ENCODE measurements at places on chromosomes 13 and 19. TPM values are rescaled to one million over a fixed set of nuclear protein-coding genes. Genes with fewer than 3 reads are reported as not detected.

- no peak for DNase-seq
Measured at GRCh38 chr13:21347753-21348318, 111.3 kb downstream of the ZDHHC20 start.

DNA sequence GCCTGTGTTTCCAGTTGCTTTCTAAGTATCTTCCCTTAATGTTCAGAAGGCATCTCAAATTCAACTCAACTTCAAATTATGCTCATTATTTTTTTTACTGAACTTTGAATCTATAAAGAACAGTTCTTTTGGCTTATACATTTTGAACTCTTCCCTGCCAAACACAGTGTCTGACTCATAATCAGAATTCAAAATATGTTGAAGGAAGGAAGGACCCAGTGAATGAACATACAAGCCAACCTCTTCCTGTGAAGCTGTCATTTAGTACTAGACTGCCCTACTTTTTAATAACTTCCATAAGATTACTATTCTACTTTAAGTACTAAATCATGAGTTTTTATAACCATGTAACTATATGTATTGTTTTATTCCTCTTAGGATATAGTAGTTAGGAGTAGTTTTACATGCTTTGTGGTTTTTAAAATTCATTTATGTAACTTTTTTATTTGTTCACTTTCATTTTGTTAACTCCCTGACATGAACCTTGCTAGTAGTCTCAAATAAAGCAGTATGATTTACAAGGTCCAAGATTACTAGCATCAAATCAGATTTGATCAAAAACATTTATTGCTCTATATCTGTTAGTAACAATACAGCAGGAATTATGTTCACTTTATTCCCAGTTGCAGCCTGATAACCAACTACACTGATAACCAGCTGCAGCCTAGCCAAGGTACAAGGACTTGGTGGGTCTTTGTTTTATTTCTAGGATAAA lies 6.4 kb downstream of the NUDT15 start:
- DNase-seq: no peak

DNA sequence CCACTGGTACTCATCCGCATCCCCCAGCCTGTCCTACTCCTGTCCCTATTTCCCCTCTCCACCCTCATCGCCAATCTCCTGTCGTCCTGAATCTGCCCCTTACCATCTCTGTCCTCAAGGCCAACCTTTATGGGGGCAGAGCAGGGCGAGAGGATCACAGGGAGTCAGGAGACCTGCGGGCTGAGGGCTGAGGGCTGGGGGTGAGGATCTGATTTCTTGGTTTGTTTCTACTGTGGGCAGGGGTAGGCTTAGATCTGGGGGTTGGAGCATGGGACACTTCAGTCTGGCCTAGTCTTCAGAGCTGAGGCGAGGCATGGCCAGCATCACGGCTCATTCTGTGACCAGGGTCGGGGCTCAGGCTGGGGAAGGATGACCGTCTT lies 16.5 kb upstream of the ERCC1 start:
- DNase-seq: no peak

- DNase-seq: no peak
Measured at GRCh38 chr13:30141775-30142485, 165.4 kb downstream of the KATNAL1 start.

GRCh38 chr19:41735071-41735600 lies 20.2 kb upstream of the CEACAM6 start:
- DNase-seq: no peak

- DNase-seq: no peak
Measured at GRCh38 chr19:14442891-14443631, 10.0 kb downstream of the PKN1 start.

DNA sequence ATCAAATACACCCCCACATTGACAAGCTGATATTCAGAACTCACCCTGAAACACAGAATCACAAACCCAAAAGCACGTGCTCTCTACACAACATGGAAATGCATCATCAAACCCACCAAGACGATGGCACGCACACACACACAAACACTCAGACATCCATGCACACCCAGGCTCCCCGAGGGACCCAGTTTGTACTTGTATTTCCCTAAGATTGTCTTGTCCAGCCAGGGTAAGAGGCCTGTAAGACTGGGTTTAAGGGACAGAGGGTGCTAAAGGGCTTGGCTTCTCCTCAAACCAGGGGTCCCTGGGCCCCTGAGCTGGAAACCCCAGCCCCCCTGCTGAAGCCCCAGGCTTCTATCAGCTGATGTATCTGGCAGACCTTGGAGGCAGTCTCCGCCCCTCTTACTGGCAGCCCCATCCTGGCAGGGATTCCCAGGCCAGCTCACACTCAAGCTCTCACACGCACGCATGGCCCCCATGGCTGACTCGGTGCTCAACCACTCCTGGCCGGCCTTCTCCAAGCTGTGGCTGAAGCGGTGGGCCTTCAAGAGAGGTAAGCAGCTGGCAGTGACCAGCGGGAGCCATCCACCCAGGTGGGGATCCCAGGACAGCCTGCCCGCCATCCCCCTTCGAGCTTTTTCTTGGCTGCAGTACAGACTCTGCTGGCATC lies 6.5 kb downstream of the ARHGEF18 start:
- DNase-seq: no peak

DNA sequence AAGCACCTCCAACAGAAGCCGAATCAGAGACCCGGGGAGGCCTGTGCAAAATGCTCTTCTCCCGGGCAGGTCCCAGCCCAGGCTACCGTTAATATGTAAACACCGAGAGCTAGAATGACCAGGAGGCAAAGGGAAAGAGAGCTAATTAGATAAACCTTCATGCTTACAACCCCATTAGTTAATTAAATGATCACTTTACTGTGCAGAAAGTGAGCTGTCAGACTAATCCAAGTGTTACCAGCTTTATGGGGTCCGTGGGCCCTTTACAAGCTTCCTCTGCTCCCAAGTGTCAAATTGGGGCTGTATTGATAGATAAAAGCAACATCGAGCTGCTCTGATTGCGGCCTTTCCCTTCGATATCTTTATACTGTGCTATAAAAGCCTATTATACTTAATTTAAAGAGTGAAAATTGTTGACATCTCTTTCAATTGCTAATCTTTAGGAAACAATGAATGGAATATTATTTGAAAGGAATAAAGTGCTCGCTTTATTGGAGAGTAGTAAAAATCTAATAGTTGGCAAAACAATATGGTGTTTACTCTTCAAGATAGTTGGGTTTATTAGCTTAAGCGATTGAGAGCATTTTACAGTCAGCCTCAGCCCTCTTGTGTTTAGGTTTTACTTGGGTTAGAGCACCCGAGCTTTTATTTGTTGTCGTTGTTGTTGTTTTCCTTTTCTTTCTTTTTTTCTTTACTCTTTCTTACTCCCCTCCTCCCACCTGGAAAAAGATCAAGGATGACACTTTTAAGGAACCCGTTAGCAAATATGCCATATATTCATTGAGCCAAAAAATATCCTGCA lies 189.3 kb upstream of the GPR12 start:
- no peak for DNase-seq

The COX7A1 gene
- total RNA-seq: 6.5 TPM

DNA sequence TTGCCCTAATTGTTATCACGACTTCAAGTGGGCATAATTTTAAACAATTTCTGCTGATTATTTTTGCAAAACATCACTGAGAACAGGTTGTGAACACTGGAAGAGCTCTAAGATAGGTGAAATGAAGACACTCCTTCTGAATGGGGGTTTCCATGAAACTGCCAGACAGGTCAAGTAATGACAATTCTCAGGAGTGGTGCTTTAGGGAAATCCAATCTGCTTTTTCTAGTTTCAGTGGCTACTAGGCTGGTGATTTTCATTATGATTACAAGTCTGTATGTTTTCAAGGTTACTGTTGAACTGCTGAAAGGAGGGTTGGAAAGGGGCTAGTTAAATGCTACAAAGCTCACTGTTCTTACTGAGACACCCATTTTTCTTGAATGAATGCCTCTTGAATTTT lies 1724.2 kb downstream of the PCDH9 start:
- DNase-seq: no peak

- DNase-seq: no peak
Measured at GRCh38 chr13:99288089-99288488, 19.1 kb downstream of the GPR183 start.

DNA sequence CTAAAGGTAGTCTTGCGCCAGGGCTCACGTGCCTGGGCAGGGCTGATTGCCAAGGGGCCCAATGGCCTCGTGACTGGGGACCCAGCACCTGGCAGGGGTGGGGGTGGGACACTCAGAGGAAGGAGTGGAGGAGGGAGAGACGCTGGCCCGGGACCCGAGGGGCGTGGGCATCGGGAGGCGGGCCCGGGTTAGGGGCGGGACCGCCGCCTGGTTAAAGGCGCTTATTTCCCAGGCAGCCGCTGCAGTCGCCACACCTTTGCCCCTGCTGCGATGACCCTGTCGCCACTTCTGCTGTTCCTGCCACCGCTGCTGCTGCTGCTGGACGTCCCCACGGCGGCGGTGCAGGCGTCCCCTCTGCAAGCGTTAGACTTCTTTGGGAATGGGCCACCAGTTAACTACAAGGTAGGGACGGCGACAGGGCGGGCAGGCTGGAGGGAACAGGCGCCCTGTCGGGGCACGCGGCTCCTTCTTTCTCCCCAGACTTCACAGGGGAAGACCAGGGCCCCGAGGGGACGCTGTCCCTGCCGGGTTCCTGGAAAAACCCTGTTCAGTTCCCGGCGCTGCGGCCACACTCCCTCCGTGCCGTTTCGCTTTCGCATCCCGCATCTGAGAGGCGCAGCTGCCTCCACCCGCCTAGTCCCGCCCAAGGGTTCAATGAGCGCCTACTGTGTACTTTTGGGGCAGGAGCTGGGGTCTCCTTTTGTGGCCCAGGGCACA lies at the start of gene IFI30:
Gene IFI30 (plus strand): TSS at position 242 of the 717 bp plus-strand sequence. CDS start 29 bp downstream, at position 271.
- DNase-seq: peak; percentile 65

GRCh38 chr19:46192992-46193650 lies 36.4 kb upstream of the IGFL1 start:
- peak; percentile 83 for DNase-seq

GRCh38 chr13:86830046-86830445 lies 841.1 kb upstream of the SLITRK5 start:
- no peak for DNase-seq

DNA sequence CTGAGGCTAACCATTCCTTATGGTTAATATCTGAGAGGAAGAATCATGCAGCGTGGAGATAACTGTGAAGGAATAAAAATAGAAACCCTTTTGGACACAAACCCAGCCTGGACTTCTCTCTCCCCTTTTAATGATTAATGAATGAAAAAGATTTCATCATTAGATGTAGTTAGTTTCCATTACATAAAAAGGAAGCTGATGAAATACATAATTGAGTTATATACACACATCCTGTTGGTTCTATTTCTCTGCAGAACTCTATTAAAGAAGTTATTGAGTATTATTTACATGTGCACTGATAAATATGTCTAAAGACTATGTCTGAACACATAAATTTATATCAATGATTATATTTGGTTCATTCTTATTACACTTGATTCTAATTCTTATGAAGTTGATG lies 465.3 kb downstream of the GPC5 start:
- no peak for DNase-seq

DNA sequence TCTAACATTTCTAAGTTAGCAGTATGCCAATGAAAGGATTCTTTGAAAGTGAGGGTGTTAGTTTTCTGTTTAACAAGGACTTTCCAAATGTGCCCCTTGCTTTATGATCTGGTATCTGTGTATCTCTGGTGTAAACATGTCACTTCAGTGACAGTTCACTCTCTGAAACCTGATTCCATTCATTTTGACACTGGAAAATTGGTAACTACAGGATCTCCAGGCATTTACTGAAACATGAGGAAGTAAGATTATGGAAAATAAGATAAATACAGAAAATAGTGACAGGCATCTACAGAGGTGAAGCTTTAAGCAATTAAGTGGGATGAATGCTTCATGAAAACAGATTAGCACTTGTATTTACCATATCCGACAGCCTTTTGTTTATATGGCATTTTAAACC lies 101.6 kb upstream of the MYO16 start:
- DNase-seq: no peak

DNA sequence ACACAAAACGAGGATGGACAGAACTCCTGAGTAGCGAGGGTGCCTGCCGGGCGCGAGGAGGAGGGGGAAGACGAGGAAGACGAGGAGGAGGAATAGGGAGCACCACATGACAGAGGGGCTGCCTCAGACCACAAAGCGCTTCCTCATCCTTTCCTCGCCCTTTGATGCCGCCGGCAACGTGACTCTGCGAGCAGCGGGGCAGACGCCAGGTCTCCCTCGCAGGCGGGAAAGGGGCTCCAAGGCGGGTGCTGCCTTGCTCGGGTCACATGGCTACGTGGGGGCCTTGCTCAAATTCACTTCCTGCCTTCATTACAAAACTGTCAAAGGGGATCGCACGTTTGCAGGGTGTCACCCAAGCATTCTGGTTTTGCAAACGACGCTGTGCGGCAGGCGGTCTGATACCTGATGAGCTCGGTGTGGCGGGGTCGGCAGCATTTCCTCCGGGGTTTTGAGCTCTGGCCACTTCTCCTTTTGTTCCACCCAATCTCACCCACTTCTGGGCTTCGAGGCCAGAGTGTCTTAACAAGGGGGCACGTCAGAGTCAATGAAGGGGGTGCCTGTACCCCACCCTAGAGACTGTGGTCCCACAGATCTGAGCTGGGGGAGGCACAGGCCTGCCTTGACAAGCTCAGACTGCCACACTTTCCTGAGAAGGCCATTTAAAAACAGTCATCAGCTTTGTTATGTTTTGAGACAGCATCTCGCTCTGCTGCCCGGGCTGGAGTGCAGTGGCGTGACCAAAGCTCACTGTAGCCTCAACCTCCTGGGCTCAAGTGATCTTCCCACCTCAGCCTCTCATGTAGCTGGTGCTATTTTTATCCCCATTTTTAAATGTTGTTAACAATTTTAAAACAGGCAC lies 14.9 kb downstream of the MAP2K2 start:
- no peak for DNase-seq

The EFNA2 gene
- total RNA-seq: not detected

The EDDM13 gene
- not detected for total RNA-seq

DNA sequence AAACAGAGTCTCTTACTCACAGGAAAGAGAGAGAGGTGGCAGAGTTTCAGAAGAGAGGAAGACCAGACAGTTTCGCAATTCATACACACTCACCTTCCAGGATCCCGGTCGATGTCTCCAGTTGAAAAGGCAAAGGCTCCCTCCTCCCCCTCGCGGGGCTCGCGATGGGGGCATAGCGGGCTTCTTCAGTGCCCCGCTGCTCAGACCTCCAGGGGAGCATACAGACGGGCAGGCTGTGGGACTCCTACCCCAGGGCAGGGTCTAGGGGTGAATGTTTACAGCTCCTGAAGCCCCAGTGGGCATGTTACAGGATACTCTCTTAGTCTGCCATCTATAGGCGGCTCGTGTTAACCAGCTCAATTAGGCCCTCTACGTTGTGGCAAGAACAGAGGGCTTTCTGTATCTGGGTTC lies 139.2 kb downstream of the SLITRK5 start:
- DNase-seq: no peak

The HIF3A gene
- total RNA-seq: 12.6 TPM

The SIGLEC5 gene
- total RNA-seq: not detected

The ACTL9 gene
- not detected for total RNA-seq

DNA sequence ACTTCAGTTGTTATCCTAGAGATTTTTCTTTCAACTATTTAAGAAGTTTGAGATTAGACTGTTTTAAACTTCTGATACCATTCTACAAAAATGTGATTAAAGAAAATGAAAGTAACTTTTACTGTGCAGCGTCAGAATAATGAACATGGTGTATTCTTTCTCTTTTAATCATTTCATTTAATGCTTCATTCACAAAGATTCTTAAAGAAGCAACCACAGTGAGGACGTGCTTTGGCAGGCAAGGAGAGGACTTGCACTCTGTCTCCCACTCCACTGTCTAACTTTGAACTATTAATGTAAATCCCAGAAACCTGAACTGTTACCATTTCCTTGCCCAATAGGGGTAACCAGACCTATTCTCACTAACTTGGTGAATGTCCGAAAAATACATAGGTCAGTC lies 137.0 kb downstream of the KCNRG start:
- no peak for DNase-seq

The ZNF787 gene
- total RNA-seq: 21.5 TPM
